Hematopoietic multipotent progenitor cell treated with erythropoietin and hydrocortisone succinate and interleukin-3 and kit ligand, for 8 days (in vitro differentiated cells): ENCODE measurements at places on chromosomes 3 and 15.

- DNase-seq = no peak
Observed at GRCh38 chr3:188212308-188212969, 58.5 kb downstream of the LPP start.

DNA sequence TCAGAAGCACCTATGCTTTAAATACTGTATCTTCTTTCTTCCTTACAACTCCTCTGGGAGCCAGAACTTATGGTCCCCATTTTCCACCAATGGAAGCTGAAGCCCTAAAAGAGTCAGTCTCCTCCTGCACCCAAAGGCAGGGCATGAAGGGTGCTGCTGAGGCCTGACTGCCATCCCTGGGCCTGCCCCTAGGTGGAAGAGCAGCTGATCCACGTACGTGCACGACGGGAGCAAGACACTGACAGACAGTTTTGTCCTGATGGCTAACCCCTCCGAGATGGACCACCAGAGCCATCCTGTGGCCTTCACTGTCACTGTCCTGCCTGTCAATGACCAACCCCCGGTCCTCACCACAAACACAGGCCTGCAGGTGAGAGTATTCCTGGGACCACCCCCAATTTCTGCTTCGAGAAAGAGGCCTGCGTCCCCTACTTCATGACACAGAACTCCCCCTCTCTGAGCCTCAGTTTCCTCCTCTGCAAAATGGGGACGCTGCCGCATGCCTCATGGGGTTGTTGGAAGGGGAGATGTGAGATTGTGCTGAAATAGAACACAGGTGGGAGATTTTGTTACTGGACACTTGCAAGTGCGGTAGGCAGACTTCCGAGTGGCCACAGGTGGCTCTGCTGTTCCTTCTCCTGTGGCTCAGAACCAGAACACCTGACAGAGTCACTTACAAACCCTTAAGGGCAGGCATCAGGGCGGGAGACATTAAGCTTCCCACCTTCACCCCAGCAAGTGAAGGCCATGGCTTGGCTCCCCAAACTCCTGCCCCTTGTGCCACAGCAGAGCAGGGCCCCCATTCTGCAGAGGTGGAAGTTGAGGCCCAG is 175.4 kb downstream of the TBC1D2B start:
- no peak for DNase-seq

DNA sequence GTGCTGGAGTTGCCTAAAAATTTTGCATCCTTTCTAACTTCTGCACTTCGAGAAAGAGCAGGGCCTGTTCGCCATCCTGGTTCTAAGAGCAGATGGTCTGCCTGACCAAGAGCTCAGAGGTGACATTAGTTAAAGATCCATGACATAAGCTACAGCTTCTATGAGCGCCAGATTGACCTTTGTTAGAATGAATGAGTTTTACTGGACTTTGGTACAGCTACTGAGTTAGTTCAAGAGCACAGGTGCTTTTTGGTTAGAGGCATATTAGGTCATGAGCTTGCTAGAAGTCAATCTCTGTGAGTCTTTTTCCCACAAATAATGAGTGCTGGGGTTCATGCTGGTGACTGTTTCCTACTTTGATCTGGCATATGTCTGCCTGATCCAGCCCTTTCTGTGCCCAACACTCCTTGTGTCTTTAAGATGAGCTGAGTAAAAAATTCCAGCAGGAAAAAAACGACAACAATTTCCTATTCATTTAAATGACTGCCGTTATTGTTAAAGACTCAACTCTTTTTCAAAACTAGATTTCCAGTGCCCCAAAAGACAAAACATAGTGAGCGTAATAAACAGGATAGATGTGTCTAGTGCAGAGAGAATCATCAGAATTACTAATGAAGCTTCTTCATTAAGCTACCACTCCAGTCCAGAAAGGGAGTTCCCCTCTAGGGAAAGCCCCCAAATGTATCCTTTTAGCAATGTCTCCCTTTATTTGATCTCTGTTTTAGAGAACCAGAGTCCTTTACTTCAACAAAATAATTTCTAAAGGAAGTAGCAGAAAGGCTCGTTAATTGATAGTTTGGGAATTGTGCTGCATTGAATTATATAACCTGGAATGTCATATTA is 152.9 kb downstream of the SLCO3A1 start:
- DNase-seq = no peak

DNA sequence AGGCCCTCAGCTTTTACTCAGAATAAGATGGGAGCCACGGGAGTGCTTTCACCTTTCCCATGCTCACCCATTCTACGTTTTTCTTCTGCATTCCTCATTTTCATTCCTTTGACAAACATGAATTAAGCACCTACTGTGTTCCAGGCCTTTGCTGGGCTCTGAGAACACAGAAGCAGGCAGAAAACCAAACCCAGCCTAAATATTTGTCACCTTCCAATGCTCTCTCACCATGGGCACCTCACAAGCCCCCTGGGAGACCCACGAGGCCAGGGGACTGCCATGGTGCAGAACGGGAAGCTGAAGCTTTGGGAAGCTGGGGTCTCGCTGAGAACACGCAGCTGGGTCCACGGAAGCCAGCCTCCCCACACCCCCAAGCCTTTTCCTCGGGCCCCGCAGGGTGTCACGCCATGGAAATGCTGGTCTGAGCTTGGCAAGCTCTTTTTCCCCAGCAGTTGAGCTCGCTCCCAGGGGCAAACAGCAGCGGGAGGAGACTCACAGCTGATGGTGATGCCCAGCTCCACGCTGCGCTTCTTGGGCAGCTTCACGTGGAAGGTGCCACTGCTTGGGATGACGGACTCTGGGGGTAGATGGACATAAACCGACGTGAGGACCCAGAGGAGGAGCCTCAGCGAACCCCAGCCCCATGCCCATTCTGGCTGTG is 27.7 kb downstream of the GRIP2 start:
- no peak for DNase-seq

DNA sequence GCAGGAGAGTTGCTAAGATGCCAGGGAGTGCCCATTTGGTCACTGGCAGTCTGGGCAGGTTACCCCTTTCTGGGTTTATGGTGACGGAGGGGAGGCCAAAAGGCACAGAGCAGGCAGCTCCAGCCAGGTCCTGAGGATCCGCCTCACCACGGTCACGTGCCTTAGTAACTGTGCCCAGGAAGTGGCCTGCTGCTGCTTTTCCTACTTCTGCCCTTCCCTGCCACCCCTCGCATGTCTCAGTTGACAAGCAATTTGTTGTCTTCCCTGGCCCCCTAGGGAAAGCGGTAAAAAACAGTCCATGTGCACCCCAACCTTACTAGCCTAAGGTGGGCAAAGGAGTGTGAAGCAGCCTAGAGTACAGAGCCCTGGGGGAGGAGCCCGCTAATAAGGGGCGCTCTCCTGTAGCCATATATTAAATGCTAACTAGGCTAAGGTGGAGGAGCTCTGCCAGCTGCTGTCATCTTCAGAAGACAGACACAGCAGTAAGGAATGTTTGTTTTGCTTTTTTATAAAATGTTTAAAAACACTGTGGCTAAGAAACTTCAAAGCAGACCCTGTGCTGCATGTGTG is 9.1 kb upstream of the LIPH start:
- peak; percentile 77 for DNase-seq

DNA sequence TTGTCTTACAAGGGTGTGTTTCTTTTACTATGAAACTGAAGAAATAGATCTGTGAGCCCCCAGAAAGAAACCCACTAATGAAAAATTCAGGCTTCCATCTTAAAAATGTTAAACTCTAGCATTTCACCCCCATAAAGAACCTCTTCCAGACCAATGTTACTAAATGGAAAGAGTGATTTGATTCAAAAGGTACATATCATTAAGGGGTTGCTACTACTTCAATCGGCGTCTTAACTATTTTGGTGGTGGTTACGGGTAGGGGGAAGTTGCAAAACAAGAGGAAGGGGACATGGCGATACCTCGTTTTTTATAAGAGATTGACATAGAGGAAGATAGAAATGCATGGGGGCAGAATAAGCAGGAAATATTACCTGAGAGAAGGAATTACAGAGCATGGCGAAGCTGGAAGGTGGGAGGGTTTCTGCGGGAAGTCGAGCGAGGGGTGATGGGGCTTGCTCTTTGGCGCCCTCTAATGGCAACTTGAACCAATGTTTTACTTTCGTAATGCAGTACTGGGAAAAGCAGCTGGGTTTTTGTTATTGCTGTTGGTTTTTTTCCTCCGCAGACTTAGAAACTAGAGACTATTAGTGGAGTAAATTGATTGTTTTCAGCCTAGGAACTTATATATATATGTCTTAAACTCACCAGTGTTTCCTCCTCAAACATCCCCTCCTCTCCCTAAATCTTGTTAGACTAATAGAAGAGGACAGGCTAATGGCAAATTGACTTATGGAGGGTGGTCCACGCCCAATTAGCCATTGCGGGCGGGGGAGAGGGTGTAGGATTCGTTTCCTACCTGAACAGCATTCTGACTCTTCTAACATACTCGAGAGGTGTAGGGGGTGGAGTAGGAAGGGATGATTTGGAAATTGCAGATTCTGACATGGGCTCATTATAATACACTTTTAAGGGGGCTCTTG is 11.3 kb upstream of the SOX2 start:
- DNase-seq = peak; percentile 71

GRCh38 chr3:143924522-143925285 is 46.9 kb upstream of the DIPK2A start:
- no peak for DNase-seq

- no peak for DNase-seq
Observed at GRCh38 chr3:197482001-197482400, 73.8 kb downstream of the BDH1 start.

DNA sequence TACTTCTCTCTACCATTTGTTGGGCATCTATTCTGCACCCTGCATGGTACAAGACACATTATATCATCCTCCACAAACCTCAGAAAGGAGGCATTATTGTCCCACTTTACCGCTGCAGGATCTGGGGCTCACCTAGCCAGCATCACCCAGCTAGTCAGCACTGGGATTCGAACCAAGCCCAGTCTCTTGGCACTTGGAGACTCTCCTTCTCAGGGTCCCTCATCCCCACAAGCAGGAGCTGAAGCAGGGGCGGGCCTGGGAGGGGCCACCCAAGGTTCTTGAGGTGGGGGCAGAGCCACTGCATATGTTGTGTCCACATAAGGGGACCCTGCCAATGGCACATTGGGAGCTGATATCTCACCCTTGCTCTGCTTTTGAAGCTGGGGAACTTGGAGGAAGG is 41.3 kb downstream of the SLC6A1 start:
- DNase-seq = no peak

GRCh38 chr3:146404436-146404835 is 64.9 kb downstream of the PLSCR2 start:
- DNase-seq = no peak

DNA sequence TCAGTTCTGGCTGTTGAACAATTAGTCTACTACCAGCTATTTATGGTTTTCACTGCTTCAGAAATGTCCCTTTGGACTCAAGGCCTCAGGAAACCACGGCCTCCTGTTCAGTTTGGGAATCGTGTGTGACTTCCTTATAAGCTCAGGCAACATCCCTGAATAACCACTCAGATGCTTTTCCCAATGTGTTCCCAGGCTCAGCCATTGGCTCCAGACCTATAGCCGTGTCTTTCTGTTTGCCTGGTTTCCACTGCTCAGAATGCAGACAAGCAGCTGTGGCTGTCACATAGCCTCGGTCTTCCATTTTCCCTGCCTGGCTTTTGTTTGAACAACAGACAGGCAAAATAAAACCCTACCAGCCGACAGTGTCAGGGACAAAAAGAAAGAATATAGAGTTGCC is 63.2 kb upstream of the ATP2B2 start:
- DNase-seq = no peak
